ENCODE measurements at places on chromosomes 11 and 22. TPM values are rescaled to one million over a fixed set of nuclear protein-coding genes. Genes with fewer than 3 reads are reported as not detected.

ZC3H12C gene
- total RNA-seq, result 18.3 TPM

VPS26B gene
- total RNA-seq, result 41.9 TPM

DNA sequence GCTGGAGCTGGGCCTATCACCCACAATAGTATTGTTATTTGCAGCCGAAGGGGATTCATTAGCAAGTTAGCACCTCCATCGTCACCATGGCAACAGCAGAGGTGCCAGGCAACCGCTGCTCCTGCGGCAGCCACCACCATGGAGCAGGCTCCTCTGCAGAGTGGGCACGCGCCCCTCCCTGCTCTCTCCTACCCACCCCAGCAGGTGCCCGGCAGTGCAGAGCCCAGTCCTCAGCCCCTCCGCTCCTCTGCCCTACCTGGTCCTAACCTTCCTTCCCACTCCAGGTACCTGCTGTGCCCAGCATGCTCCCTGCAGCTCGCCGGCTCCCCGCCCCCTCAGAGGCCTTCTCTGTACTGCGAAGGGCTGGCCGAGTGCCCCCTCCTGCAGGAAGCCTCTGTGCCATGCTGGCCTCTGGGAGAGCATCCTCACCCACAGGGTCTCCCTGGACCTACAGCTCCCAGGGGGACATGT lies 3.6 kb downstream of the DUSP8 start:
- DNase-seq, result peak; percentile 32

- no peak for DNase-seq
Observed at GRCh38 chr22:21755851-21756284, 20.3 kb upstream of the YPEL1 start.

GRCh38 chr11:117838901-117839300 lies 14.4 kb upstream of the FXYD2 start:
- DNase-seq, result no peak

- DNase-seq, result peak; percentile 74
Observed at GRCh38 chr11:12200991-12201985, 90.9 kb downstream of the MICAL2 start.

DNA sequence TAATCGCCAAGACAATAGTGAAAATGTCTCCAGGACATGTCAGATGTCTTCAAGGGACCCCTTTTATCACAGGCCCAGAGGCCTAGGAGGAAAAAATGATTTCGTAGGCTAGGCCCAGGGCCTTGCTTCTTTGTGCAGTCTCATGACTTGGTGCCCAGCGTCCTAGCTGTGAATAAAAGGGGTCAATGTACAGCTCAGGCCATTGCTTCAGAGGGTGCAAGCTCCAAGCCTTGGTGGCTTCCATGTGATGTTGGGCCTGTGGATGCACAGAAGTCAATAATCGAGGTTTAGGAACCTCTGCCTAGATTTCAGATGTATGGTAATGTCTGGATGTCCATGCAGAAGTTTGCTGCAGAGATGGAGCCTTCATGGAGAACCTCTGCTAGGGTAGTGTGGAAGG lies 20.7 kb upstream of the MTMR2 start:
- DNase-seq, result no peak

DNA sequence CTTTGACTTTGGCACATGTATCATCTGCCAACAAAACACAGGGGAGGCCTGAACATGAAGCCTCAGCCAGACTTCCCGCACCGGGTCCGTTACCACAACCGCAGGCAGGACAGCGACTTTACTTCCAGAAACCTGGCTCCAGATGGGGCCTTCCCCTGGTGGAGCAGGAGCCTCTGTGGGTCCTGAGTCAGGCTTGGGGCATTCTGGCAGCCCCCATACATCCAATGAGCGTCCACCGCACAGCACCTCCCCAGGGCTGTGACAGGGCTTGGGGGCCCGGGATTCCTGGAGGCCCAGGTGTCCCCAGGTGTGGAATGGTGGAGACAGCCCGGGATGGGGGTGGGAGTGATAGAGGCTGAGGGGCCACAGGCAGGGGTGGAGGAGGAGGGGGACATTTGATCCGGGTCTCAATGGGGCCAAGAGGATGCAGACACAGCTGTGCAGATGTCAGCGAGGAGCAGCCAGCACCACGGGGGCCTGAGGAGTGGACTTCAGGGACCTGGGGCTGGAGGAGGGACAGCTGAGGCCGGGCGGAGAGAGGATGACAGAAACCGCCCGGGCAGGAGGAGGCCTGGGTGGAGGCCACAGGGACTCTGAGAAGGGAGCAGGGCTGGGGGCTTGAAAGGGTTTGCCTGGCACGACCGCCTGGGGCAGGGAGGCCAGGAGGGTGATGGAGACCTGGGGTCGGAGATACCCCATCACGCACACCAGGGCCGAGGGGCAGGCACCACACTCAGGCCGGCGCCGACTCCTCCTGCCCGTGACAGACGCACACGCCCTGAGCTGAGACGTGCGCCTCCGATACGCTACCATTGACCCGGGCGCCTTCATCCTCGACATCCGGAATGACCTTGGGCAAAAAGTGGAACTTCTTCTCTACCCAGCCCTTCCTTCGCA lies 8.6 kb downstream of the TTLL8 start:
- DNase-seq, result no peak

DNA sequence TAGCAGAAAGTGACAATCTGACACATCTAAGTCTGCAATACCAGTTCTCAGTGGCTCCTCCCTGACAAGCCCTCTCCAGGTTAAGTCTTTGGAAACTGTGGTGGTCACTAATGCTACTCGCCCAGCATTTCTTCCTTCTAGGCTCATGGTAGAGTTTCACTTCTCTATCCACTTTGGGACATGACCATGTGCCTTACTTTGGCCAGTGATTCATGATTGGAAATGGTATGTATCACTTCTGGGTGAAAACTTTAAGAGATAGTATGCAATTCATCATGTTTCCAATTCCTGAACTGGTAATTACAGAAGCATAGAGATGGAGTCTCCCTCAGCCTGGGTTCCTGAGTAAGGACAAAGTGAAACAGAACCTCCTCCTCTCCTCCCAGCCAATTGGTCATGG lies 151.5 kb upstream of the LMO1 start:
- no peak for DNase-seq
